ENCODE measurements at places on chromosomes 4 and X.

DNA sequence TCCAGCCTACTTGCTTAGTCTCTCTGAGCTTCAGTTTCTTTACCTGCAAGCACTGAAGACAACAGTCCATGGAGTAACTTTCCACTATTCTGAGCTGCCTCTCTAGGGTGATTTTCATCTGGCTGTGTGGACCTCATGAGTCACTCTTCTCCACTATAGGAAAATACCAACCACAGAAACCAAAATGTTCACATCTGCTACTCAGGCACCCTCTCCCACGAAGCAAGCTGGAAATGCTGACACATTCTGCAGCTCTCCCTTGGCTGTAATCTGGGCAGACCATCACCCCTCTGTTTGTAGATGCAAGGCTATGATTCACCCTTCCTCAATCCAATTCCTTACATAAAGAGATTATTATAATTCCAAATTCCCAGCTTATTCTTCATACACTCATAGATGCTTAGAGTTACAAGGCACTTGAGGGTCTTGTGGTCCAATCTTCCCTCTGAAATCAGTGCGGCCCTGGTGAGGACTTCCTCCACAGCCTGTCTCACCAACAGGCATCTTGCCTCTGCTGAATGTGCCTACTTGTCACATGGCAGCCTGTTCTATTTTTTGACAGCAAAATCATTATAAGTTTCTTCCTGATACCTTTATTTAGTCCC, 97.0 kb upstream of the LNX1 start:
- DNase-seq: peak; percentile 92

DNA sequence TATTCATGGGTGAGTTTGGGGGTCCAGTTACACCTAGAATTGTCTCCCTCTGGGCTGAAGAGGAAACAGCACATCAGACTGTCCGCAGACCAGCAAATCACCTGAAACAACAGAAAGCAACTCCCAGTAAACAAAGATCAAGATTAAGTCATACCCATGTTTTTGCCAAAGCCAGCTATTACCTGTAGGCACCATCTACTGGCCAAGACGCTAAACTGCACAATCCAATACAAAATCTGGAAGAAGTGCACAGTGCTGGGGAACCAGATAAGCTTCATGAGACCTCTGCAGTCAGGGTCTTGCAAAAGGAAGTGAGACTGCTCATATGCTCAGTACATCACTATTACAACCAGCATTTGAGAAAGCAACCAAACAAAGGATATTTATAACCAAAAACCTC, 157.5 kb upstream of the ITM2A start:
- no peak for DNase-seq

- no peak for DNase-seq
These were observed 837.9 kb upstream of the LCORL start for GRCh38 chr4:18859468-18859867.

GRCh38 chrX:40933706-40934425, 151.4 kb upstream of the USP9X start:
- peak; percentile 52 for DNase-seq

DNA sequence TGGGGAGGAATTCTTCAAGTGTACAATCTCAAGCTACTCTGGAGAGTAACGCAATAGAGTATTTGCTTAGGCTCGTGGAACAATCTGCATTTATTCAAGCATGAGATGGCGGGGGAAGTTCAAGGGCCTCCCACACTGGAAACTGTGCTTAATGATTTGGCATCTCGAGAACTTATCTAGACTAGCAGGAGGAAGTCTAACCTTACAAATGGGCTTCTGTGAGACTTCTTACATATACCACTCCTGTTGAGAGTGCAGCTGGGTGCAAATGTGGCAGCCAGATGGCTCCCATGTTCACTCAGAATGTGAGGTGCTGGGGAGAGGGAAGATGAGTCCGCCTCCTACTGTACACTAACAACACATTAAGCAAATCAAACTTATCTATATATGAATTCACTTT, 29.3 kb upstream of the PTPN13 start:
- no peak for DNase-seq

DNA sequence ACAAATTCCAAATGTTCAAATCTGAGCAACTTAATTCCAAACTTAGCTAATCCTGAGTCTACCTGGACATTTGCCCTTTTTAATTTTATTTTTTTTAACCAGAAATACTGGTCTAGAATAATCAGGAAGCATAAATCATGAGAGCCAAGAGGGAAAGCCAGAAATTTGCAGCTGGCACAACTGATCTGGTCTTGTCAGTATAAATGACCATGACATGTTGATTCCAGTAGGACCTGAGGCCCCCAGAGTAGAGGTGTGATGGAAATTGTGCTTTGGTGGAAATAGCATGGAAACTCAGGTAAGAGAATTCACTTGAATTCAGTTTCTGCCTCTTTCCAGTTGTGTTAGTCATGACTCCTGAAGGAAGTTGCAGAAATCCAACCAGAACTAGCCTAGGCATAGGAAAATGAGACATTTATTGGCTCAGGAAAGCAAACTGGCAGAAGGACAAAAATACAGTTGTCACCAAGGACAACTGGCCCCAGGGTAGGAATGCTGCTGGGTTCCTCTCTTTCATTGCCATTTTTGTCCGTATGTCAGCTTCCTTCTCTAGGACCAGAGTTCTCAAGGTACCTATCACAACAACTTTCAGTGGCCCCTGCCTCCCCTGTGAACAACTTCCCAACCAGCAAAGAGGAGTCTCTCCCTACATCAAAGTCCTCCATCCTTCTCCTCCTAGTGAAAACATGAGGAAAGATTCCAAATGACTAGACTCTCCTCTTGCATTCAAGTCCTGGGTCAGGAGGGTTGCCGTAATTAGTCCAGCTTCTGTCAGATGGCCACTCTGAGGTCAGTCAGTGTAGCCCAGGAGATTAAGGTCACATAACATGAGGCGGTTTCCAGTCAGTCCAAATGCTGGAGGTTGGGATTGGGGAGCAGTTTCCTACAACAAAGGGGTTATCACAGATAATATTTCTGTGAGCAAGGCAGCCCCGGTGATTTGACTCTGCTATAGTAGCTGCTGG, 29.3 kb upstream of the MYOZ2 start:
- no peak for DNase-seq

DNA sequence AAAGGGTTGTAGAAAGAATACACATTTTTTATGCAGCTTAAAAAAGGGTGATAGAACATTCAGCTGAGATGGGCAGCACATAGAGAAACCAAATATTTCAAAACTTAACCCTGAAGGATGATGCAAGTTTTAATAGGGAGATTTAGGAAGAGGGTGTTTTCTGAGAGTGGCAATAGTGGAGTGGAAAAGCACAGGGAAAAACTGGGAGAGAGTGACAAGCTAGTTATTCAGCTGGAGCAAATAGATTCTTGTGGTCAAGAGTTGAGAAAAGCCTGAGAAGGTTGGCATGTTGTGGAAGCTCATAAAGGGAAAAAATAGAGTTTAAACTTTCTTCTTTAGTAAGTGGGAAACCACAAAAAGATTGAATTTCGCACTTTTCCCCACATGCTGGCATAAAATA, 359.6 kb upstream of the PITX2 start:
- peak; percentile 29 for DNase-seq

DNA sequence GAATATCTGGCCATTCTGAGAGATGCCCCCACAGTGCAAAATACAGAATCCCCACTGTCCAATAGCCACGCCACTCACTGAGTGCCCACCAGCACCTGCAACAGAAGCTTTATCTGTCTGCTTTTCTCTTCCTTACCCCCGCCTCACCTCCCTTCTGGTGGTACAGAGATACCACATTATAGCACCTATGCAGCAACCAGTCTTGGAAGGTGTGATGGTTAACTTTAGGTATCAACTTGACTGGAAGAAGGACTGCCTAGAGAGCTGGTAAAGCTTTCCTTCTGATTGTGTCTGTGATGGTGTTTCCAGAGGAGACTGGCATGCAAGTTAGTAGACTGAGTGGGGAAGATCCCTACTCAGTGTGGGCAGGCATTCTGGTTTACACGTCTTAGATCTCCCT, 61.8 kb upstream of the TXK start:
- no peak for DNase-seq

GRCh38 chr4:54942721-54943120, 182.7 kb downstream of the KDR start:
- DNase-seq: no peak

DNA sequence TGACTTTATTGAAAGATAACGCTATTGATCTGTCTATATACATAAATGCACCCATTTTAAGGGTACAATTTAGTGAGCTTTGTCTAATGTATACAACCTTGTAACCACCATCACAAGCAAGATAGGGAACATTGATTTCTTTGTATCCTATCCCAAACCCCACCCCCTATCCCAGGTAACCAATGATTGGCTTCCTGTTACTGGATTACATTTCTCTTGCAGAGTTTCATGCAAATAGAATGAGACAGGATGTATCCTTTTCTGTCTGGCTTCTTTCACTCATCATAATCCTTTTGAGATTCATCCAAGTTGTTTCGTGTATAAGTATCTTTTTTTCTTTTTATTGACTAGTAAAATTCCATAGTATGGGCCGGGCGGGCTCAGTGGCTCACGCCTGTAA, 1.6 kb upstream of the GRIPAP1 start:
- DNase-seq: no peak

DNA sequence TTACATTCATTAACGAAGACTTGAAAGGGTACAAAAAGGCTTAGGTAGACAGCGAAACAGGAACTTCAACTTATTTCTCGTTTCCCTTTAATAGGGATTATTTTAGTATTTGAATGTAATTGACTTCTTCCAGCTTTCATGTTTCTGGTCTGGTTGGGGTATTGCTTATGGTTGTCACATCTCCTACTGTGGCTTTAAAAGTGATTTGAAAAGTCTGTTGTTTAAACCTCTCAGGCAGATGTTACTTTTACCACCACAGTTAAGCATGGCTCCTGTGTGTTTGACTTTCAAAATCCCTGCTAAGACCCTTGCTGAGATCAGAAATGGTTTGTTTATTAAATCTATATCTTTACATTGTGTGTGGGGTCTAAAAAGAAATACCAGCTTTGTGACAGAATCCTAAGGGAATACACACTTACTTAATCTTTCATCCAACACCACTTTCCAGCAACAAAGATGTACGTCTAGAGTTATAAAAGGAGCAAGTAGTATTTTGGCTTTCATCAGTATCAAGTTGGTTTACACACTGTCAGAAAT, 661.2 kb downstream of the FAT4 start:
- no peak for DNase-seq

DNA sequence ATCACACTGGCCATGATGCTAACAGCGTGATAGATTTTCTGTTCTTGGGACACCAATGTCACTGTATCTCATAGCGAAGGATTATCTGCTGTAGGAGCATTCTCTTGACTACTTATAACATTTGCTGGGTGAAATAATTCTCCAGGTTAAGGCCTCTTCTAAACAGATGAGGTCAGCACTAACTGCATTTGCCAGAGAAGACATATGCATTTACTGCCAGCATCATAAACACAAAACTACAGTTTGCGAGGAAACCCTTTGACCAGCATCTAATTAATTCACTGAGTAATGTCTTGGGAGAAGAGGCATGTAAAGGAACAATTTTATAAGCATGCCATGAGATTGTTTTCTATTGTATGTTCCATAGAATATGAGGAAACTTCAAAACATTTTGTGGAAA, 13.9 kb downstream of the TBC1D1 start:
- DNase-seq: no peak

DNA sequence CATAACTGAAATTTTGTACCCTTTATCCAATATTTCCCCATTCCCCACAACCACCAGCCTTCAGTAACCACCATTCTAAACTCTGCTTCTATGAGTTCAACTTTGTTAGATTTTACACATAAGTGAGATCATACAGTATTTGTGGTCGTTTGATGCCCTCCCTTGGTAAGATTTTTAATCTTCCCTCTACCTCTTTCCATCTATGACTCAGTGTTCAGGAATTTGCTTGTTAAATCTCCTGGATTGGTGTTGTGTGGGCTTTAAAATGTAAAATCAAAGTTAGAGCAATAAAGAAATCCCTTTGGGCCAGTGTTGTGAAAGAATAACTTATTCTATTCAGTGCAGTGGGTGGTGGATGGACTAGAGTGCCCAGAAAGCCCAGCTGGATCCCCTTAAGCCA, 37.4 kb downstream of the SLC16A2 start:
- DNase-seq: peak; percentile 50

DNA sequence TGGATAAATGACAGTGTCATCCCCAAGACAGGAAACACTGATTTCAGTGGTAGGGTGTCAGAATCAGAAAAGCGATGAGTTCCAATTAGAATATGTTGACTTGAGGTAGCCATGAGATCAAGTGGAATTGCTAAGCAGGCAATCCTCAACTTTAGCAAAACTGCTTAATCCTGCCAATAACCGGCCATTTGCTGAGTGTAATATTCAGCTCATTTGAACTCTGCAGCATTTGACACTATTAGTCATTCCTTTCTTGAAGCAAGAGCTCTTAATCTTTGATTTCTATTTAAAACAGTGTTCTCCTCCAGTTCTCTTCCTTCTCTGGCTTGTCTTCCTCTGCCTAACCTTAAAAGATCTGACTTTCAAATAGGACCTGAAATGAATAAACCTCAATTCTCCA, 68.7 kb upstream of the DCLK2 start:
- peak; percentile 15 for DNase-seq

DNA sequence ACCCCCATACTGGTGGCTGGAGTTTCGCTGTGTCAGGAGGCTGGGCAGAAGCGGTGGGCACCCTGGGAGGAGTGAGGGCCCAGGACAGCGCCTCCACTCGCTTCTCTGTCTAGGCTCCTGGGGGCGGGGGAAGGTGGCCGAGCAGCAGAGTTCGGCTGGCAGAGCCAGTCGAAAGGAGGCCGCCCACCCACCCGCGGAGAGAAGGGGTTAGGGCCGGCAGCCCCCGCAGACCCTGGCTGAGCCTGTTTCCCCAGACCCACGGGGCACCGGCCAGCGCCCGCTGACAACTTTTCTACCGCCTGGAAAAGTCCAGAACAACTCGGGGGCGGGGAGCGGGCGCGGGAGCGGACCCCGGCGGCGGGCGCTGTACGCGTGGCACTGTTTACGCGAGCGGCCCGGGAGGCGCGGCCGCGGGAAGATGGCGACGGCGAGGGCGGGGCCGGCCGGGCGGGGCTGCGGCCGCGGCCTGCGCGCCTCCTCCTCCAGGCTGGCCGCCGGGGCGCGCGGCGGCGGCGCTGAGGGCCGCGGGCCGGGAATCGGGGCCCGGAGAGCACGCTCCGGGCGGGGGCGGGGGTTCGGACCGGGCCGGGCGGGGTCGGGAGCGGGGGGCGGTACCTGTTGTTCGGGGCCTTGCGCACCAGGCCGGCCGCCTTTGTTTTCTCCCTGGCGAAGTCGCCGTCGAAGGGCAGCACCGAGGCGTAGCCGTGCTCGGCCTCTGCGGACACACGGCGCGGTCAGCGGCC, 628 bp downstream of the MXD4 start:
- peak; percentile 90 for DNase-seq
